ENCODE measurements at places on chromosomes 5 and 9.

DNA sequence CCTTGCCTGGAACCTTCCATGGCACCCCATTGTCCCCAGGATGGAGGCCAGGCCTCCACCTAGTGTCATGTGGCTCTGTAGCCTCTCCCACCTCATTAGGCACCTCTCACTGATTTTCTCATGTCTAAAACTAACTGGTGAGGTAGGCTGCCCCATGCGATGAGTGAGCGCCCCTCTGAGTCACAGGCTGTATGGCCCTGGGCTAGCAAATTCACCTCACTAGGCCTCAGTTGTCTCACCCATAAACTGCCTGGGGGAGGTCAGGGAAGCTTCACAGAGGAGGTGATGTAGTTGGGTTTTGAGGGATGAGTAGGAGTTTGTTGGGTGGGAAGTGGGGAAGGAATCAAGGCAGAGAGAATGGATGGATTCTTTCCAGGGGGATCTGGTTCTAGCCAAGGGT, 8.8 kb downstream of the RXRA start:
- no peak for DNase-seq

GRCh38 chr5:78907255-78907891, 77.7 kb downstream of the ARSB start:
- no peak for DNase-seq

- DNase-seq, result no peak
These were observed 3.6 kb downstream of the RNF130 start for GRCh38 chr5:180067986-180068385.

GRCh38 chr9:130581766-130582165, 2.4 kb downstream of the FUBP3 start:
- no peak for DNase-seq

- no peak for DNase-seq
These were observed 1126.4 kb upstream of the SEMA6A start for GRCh38 chr5:117701062-117701461.

GRCh38 chr5:125004009-125004408, 257.6 kb upstream of the ZNF608 start:
- DNase-seq, result no peak

- DNase-seq, result no peak
These were observed 633.2 kb upstream of the RORB start for GRCh38 chr9:73863924-73864323.

GRCh38 chr5:60727033-60727679, 27.2 kb upstream of the DEPDC1B start:
- DNase-seq, result no peak

DNA sequence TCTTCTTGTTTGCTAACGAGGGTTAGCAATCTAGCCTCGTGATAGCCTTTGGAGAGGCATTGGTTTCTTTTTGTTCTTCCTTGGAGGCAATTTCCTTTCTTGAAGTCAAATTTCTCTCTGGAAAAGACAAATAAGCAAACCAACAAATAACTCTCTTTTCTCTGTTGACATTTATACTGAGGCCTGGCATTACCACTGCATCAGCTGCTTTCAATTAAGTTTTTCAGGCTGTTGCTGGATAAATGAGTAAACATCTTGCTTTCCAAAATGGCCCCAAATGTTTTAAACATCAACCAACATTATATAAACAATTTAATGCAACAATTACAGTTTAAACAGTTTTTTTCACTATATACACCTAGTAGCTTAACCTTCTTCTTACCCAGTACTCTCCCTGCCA, 264.4 kb downstream of the HTR1A start:
- no peak for DNase-seq

DNA sequence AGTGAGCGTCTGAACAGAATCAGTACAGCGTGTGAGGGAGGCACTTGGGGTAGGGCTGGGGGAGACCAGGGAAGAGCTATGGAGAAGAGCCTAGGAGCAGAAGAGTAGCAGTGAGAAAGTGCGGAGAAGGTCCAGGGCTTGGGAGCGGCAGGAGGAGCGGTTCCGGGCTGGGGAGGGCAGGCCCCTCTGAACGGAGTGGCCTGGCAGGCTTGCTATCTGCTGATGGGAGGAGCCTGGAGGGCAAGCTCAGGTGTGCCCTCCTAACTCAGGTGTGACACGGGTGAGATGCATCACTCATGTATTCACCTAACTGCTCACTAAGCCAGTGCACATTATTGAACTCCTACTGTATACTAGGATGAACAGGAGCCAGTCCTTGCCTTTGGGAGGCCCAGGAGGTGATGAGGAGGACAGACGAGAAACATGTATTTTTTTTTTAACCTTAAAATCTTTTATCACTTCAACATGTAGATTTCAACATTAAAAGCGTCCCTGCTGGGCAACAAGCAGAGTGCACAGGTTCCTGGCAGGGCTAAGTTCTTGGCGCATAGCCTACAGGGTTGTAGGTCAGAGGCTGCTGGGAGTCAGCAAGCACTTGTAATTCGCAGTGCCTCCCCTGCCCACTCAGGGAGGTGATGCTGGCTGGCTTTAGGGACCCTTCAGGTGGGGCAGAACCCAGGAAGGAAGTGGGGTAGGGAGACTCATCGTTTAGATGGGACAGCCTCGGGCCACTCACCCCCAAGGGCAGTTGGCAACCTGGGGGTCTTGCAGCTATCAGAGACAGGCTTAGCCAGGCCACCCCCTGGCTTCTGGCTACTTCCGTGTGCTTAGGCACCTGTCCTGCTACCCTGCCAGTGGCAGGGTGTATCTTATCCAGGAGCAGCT, 55.5 kb downstream of the TMOD1 start:
- DNase-seq, result no peak
